ENCODE measurements at places on chromosomes 6 and 20.

GRCh38 chr6:157488716-157489118 lies 107.7 kb downstream of the ZDHHC14 start:
- DNase-seq: no peak

- no peak for DNase-seq
These were observed 38.1 kb downstream of the TIAM2 start for GRCh38 chr6:155033021-155033791.

DNA sequence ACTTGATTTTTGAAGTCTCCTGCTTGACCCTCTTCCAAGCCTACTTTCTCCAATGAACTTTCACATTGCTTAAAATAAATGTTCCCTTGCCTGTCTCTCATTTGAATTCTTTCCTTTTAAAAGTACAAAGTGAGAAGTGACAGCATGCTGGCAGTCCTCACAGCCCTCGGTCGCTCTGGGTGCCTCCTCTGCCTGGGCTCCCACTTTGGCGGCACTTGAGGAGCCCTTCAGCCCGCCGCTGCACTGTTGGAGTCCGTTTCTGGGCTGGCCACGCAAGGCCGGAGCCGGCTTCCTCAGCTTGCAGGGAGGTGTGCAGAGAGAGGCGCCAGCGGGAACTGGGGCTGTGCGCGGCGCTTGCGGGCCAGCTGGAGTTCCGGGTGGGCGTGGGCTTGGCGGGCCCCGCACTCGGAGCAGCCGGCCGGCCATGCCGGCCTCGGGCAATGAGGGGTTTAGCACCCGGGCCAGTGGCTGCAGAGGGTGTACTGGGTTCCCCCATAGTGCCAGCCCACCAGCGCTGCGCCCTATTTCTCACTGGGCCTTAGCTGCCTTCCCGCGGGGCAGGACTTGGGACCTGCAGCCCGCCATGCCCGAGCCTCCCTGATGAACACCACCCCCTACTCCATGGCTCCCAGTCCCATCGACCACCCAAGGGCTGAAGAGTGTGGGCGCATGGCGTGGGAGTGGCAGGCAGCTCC lies 31.9 kb downstream of the SERPINB6 start:
- no peak for DNase-seq

GRCh38 chr6:136723780-136724179 lies 68.5 kb downstream of the MAP3K5 start:
- no peak for DNase-seq

DNA sequence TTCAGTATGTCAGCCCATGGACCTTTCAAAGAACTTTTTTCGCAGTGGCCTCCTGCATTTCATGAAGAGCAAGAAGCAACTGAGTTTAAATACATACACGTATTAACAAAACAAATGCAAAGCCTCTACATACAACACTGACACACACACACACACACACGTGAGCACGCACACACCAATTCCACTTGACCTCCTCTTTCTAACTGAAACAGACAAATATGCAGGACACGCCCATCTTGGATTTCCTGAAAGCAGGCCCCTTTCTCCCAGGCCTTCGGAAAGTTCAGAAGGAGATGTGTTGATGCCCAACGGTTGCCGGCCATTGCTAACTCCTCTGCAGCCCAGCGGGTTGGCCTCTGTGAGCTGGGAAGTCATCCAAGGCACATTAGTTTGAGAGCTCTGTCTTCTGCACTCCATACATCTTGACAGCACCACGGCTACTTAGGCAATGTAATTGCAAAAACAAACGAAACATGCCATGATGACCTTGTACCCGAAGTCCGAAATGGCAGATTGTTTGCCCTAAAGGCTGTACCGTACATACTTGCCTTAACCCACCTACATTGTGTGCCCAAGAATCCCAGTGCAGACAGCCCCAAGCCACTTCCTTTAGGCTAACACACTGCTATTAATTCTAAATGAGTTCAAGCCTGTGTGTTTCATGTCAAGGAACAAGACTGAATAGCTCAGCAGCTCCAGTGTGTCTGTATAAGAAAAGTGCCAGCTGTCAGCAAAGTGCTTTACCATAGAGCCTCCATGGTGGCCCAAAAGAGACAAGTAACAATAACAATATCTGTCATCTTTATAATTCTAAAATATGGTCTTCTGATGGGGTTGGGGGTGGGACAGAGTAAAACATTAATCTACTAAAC lies 138.8 kb upstream of the RNF217 start:
- DNase-seq: no peak

- no peak for DNase-seq
These were observed 120.0 kb downstream of the GRM4 start for GRCh38 chr6:34025861-34026260.

- no peak for DNase-seq
These were observed 16.8 kb downstream of the TRIM15 start for GRCh38 chr6:30180145-30180544.

- no peak for DNase-seq
These were observed 283.0 kb downstream of the HTR1B start for GRCh38 chr6:77180326-77180725.

DNA sequence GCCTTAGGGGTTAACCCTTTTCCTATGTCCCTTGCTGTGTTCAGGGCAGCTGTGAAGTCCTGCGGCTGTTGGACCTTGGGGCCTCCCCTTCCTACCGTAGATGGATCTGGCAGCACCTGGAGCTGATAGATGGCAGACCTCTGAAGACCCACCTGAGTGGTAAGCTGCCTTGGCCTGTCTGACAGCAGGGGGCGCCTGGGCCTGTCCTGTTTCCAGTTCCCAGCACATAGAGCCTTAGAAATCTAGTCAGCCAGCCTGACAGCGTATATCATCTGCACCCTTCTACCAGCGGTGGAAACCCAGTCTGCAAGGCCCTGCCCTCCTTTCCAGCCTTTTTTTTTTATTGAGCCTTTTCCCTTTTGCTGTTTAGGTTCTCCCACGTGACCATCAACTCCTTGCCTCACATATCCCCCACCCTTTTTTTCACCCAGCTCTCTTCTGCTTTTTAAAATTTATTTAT lies 26.6 kb downstream of the CNBD2 start:
- DNase-seq: peak; percentile 75

GRCh38 chr6:167583412-167583811 lies 243.3 kb upstream of the AFDN start:
- no peak for DNase-seq

- no peak for DNase-seq
These were observed 2.6 kb downstream of the DSE start for GRCh38 chr6:116373300-116373699.

DNA sequence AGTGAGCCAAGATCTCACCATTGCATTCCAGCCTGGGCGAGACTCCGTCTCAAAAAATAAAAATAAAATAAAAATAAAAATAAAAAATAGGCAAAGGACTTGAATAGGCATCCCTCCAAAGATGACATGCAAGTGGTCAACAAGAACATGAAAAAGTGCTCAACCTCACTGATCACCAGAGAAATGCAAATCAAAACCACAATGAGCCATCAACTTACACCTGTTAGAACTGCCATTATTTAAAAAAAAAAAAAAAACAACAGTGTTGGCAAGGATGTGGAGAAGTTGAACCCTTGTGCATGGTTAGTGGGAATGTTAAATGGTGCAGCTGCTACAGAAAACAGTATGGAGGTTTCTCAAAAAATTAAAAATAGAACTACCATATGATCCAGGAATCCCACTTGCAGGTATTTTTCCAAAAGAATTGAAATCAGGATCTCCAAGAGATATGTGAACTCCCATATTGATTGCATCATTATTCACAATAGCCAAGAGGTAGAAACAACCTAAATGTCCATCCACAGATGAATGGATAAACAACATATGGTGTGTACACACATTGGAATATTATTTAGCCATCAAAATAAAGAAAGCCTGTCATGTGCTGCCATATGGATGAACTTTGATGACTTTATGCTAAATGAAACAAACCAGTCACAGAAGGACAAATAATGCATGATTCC lies 2.8 kb downstream of the C20orf203 start:
- no peak for DNase-seq

- no peak for DNase-seq
These were observed 68.7 kb upstream of the TAB2 start for GRCh38 chr6:149248693-149249369.

GRCh38 chr20:33584976-33585375 lies 77.2 kb upstream of the C20orf144 start:
- no peak for DNase-seq

DNA sequence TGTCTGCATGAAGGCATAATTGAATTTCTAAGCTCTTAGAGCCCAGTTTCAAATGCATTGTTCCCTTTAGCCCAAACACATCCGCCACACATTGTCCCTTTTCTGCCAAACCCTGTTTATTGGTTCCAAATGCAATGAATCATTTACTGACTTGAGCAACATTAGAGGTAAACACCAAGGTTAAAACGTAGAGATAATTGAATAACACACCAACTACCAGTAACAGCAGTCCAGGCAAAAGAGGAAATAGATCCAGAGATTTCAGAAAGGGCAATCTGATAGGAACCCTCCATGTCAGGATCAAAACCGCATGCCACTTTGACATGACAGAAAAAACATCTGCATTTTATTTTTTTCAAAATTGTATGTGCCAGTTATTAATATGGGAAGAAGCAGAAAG lies 114.8 kb downstream of the PKHD1 start:
- DNase-seq: no peak

- no peak for DNase-seq
These were observed at the start of gene DDX43 for GRCh38 chr6:73394577-73395354. Gene DDX43, plus strand, starts transcription at chr6:73394828. Its CDS starts 78 bp downstream, at chr6:73394906.

GRCh38 chr6:24788031-24788665 lies 10.6 kb downstream of the ARMH2 start:
- no peak for DNase-seq

- DNase-seq: no peak
These were observed 17.0 kb downstream of the CRISP1 start for GRCh38 chr6:49849213-49849907.

DNA sequence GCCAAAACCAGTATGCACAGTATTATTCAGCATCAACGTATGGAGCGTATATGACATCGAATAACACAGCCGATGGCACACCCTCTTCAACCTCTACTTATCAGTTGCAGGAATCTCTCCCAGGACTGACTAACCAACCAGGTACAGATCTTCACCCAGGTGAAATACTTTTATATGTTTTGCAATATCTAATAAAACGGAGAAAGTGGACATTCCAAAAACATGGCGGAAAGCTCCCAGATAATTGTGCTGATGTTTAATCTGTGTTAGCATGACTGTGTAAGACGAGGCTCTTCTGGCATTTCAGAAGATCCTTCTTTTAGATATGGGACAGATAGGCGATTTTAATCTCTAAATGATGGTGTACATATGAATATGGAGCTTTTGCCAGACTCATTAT lies 227.4 kb downstream of the EYA4 start:
- no peak for DNase-seq

- no peak for DNase-seq
These were observed 19.1 kb downstream of the ADGRB3 start for GRCh38 chr6:68654134-68654533.

DNA sequence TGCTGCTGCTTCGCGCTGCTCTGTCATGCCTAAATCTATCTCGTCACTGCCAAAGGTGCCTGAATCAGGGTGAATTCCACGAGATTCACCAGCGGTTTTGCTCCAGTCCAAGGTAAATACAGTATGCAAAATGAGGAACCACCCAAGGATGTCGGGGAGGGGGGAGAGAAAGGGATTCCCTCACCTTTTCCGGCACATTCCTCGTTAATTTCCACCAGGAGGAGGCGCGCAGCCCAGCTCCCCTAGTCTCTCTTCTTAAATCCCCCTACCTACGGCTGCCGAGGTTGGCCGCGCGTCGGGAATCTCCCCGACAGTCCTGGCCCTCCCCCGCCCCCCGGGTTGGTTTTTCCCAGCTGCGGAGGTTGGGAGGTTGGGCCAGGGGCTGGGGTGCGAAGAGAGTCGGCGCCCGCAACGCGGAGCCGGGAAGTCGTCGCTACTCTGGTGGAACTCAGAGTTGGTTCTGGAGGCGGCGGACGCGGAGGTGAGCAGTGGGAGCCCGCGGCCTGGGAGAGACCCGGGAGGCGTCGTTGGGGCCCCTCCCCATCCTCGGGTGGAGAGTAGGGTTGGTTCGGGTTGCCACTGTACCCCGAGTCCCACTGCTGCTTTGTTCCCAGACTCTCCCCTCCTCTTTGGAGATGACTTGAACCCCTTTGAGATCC lies at the start of gene TPBG:
Gene TPBG, plus strand, starts transcription at position 390 of the 659 bp plus-strand sequence. CDS start 1,145 bp downstream, outside the sequence.
- DNase-seq: no peak

- no peak for DNase-seq
These were observed 88.9 kb upstream of the ATXN1 start for GRCh38 chr6:16849988-16850680.

GRCh38 chr6:27183060-27183832 lies 64.3 kb upstream of the PRSS16 start:
- DNase-seq: no peak

- DNase-seq: no peak
These were observed 622.6 kb upstream of the PTCHD4 start for GRCh38 chr6:48733581-48733980.

DNA sequence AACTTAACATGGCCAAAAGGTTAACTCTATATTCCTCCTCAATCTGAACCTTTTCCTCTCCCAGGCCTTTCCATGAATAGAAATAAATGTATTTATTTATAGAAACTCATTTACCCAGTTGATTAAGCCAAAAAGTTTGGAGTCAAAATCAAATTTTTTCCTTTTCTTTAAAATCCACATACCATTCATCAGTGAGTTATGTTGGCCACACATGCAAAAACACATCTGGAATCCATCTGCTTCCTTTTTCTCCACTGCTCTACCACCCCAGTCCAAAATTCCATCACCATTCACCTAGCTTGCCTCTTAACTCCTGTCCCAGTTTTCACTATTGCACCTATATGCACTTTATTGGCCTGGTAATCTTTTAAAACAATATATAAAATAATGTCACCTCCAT lies 62.4 kb upstream of the TMEM200A start:
- no peak for DNase-seq

- no peak for DNase-seq
These were observed 50.5 kb downstream of the FHL5 start for GRCh38 chr6:96613291-96613999.

- DNase-seq: no peak
These were observed 27.1 kb downstream of the CDS2 start for GRCh38 chr20:5153612-5154542.

- DNase-seq: no peak
These were observed 21.7 kb upstream of the OCSTAMP start for GRCh38 chr20:46572153-46572552.
